Stimulated activated CD8-positive, alpha-beta memory T cell treated with anti-CD3 and anti-CD28 coated beads, Interleukin-7, amount 100 ng/mL, for 4 hours (primary cell): ENCODE measurements at places on chromosomes 1 and 21.

GRCh38 chr1:25185409-25186160 is 46.7 kb downstream of the SYF2 start:
- DNase-seq: no peak

DNA sequence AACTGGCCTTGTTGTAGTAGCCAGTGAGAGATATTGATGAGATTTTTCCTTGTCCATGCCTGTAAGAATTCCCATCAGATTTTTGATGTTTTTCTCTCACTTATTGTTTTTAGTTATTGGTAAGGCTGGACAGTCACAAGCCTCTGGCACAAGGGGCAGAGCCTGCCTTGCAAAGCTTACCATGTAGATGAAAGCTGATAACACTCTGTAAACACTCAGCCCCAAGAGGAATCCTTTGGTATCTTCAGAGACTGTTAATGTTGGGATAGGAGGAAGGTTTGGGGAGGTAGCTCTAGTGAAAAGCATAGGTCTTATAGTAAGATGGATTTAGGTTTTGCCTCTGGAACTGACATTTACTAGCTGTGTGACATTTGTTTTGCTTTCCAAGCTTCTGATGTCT is 37.7 kb downstream of the MARK1 start:
- DNase-seq: no peak

- no peak for DNase-seq
Measured at GRCh38 chr1:19405761-19406487, 79.4 kb downstream of the CAPZB start.

DNA sequence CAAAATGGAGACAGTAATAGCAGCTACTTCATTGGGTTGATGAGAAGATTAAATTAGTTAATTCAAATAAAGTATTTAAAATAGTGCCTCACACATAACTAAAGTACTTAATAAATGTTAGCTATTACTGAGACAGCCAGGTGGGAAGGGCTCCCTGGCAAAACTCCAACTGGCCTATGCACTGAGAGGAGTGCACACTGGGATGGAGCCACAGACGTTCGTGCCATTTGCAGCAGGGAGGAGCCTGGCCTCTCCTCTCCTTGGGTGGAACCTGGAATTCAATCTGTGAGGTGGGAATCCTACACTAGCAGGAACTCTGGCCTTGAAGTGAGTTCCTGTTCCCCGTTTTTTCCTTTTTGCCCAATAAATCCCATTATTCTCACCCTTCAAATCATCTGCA is 28.1 kb downstream of the SLC5A9 start:
- no peak for DNase-seq

- DNase-seq: no peak
Measured at GRCh38 chr1:221725735-221726672, 15.9 kb downstream of the DUSP10 start.

DNA sequence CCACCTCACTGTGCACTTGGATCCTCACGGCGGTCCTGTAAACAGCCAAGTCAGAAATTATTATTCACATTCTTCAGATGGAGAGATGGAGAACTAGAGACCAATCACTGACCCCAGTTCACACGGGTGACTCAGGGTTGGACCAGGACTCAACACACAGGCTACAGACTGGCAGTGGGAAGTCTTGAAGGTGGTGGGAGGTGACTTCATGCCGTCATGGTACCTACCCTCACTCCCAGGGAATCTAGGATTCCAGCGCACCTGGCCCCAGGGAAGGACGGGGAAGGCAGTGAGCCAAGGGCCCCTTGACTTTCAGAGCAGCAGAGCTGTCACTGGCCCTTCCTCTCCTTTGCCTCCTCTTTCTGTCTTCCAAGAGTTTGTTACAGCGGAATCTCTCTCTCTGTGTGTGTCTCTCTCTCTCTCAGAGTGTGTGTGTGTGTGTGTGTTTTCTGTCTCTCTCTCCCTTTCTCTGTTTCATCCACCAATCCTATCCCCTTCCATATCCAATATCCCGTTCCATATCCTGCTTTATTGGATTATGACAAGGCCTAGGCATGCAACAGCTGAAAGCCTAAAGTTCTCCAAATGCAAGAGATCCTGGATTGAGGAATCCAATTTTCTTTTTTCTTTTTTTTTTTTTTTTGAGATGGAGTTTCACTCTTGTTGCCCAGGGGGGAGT is 11.7 kb downstream of the OPTC start:
- DNase-seq: no peak

GRCh38 chr1:9877962-9878361 is 32.1 kb downstream of the CTNNBIP1 start:
- DNase-seq: no peak

- no peak for DNase-seq
Measured at GRCh38 chr1:188425687-188426086, 1596.9 kb downstream of the PLA2G4A start.

GRCh38 chr1:54324251-54325140 is 81.7 kb downstream of the SSBP3 start:
- no peak for DNase-seq

GRCh38 chr1:162458236-162458635 is 39.4 kb upstream of the UHMK1 start:
- no peak for DNase-seq

DNA sequence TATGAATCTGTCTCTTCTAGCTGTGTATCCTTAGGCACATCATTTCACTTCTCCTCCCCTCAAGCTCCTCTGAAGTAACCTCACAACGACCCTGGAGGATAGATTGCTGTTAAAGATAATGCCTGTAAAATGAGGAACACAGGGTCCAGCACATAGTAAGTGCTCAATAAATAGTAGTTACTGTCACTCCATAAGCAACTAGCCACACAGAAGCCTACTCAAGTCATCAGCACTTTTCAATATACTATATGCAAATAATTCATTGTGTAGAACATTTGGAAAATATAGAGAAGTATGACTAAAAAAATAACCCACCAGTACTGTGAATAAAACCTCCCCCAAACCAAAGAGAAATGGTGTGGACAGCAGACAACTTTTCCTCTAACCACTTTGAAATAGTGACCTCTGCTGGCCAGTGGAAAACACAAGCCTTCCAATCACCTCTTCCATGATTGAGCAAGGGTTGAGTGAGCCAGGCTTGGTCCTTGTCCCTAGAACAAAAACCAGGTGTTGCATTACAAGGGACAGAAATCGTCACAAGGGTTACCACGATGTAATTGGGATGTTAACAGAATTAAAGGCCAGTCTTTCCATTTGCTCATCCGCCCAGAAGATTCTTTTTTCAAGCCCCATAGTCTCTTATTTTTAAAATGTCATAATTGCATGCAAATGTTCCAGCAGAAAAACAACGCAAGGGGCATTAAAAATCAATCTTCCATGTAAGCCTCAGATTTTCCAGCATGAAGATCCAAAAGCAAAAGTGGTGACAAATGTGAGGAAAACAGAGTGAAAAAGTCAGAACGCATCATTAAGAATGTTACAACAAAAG is 15.7 kb upstream of the GLIS1 start:
- DNase-seq: no peak

- no peak for DNase-seq
Measured at GRCh38 chr21:16194095-16194787, 464.5 kb downstream of the USP25 start.

DNA sequence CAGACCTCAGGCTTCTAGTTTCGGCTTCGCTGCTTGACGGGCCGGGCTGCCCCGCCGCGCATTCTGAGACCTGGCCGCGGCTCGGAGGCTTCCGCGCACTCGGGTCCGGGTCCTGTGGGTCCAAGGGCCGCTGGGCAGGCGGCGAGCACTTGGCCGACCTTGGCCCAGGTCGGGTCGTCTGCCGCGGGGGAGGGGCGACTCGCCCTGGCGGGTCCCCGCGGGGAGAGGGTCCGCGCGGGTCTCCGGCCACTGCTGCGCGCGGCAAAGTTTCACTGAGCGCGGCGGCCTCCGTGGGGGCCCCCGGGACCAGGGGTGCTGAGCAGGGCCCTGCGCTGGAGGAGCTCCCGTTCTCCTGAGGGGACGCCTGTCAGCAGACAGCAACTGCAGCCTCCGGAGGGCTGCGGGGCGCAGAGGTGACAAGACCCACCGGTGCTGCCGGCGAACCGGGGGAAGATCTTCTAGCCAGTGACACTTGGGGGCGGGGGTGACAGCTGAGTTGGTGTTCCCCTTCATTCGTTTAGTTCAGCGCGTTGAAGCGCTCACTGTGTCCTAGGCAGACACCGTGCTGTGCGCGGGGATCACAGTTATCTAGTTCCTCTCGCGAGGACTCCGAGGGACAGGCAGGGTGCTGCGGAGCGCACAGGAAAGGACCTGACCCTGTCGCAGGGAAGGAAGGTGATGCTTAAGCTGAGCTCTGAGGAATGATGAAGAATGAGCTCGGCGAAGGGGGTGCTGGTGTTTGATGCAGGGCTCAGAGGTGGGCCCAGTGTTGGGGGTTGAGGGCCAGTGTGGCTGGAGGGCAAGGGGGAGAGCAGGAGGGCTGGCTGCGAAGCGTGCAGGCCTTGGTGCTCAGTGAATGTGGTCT is 725 bp downstream of the MTFR1L start:
- DNase-seq: peak; percentile 50

GRCh38 chr1:228969953-228970800 is 234.9 kb downstream of the RHOU start:
- DNase-seq: no peak

DNA sequence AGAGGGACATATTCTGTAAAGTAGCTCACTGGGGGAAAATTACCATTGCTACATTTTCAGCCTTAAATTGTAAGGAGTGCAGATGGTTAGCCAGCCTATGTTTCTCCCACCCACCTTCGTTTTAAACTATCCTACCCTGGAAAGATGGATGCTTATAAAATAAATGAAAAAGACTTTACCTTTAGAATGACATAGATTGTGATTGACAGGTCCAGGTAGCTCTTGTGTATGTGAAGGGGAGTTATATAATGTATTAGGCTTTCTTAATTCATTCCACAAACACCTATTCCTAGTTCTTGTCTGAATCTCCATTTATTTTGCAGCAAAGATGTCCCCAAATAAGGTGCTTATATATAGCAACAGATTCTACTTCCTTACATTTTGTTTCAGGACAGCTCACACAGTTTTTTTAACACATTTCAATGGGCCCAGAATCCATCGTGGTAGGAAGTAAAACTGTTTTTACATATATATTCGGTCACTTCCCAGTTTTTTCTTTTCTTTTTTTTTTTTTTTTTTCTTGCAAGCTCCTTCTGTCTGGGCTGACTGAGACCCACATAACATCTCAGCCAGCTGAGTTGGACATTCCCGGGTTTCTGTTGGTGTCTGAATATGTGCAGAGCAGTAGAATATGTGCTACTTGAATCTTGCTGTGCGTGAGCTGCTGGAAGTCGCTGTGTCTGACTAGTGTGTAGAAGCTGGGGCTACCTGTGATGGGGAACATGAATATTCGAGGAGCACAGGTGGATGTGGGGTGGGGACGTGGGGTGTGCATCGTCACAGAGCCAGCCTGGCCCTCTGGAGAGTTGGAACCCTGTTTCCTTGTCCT is 27.8 kb downstream of the UCK2 start:
- no peak for DNase-seq

- DNase-seq: no peak
Measured at GRCh38 chr1:230103306-230104173, 36.5 kb downstream of the GALNT2 start.

DNA sequence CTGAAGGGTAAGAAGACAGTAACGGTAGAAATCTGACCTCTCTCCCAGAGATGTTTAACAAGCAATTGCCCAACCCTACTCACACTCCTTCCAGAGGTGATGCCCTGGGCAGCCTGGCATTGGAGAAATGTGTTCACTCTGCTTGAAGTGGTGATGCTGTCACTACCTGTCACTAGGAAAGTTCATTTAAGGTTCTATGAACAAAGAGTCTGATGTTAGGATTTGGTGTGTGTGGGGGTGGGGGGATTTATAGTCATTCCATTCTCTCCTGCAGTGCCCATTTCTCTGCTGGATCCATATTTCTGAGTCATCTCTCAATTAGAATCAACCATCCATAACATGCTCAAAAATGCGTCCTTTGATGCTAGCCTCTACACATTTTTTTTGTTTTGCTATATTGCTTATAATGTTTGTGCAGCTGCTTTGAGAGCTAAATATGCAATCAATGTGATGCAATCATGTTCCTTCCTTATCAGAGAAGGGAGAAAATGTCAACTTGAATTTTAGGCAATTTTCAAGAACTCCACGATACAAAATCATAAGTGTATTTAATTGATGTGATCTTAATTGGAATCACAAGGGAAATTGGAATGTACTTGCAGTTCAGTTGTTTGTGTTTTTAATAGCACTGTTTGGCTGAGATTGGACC is 173.9 kb downstream of the DUSP10 start:
- no peak for DNase-seq

DNA sequence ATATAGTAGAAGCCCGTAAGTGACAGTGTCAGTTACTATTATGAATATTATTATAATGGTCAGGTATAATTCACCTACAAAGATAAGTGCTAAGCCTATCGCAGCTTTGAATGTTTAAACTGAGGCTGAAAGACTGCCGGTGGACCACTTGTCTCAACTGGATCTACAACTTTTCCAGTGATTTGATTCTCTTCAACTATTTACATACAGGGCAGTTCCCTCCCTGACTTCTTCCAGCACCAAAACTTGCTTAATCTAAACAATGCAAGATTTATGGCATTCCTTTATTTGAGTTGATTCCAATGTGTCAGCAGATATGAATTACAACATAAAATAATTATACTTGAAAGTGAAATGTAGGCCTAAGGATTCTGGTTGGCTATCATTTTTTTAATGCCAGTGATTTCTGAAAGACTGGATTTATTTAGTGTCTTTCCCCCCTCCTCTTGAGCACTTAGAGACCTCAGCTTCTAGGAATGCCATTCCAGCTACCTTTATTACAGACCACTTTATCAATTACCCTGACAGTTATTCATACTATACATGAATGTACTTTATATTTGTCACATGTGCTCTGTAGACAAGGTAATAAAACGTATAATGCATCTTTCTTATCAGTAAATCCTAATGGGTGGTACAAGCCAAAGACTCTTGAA is 153.3 kb upstream of the C8B start:
- no peak for DNase-seq

DNA sequence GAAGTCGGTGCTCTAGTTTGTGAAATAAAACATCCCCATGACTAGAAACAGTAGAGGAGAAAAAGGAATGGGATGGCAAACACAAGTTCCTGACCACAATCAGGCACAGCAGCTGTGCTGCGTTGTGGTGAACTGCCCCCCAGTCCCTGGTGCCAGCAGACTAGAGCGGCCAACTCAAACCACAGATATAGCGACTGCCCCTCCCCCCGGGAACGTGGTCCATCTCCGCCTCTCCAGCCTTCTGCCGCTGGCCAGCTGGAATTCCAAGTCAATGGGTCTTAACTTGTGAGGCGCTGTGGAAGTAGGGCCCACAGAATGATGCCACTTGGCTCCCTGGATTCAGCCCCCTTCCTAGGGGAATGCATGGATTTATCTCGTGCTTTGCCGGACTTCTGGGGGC is 41.6 kb upstream of the ZNF678 start:
- DNase-seq: no peak
